ENCODE measurements at places on chromosomes 12 and 14. TPM values are rescaled to one million over a fixed set of nuclear protein-coding genes. Genes with fewer than 3 reads are reported as not detected.

Gene INHBC
- total RNA-seq = not detected

GRCh38 chr12:106801830-106802533, 27.5 kb downstream of the RIC8B start:
- no peak for DNase-seq
- no peak overlapping the region for H3K4me3 ChIP-seq
- H3K36me3 ChIP-seq = no peaks in the 10 kb centered on the region
- no peak overlapping the region for H3K27ac ChIP-seq

GRCh38 chr12:54956818-54957641, 27.5 kb downstream of the TESPA1 start:
- no peaks in the 10 kb centered on the region for H3K27me3 ChIP-seq
- H3K4me1 ChIP-seq = no peaks in the 10 kb centered on the region
- no peak for DNase-seq
- no peak overlapping the region for H3K4me3 ChIP-seq
- no peak overlapping the region for H3K27ac ChIP-seq

DNA sequence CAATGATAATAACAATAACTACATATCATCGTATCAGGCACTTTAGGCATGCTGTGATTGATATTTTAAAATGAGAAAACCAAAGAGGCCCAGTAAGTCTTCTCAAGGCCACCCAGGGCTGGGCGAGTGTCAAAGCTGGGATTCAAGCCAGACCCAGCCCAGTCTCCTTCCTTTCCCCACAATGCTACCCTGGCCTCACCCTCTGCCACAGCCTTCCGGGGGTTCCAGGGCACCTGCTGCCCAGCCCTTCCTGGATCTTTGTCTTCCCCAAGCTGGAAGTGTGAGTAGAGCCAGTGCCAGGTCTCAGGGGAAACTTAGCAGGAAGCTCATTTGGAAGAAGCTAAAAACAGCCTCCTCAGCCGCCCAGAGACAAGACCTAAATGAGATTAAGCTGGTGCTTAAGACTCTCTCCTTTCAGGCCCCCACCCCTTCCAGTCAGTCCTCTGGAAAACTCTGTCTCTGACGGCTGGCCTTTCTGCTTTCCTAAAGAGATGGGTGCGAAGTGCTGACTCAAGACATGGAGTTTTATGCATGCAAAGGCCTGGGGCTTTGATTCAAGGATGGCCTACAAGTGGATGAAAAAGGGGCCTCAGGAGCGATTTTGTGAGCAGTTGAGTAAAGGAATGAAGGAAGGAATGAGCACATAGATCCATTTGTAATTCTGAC, 184.2 kb downstream of the KCNA5 start:
- no peak overlapping the region for H3K27ac ChIP-seq
- no peaks in the 10 kb centered on the region for H3K36me3 ChIP-seq
- DNase-seq = no peak
- no peaks in the 10 kb centered on the region for H3K4me1 ChIP-seq

DNA sequence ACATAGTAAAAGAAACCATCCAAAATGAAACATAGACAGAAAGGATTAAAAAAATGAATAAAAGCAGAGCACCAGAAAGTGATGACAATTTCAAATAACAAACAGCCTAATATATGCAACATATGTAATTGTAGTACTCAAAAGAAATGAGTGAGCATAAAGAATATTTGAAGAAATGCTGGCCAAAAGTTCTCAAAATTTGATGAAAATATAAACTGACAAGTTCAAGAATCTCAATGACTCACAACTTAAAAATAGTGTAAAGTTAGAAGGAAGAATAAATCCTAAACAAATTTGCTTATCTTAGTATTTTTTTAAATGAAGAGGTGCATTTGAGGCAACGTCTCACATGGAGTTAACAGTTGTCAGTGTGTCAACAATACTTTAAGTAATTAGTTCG, 498.9 kb downstream of the SLC6A15 start:
- H3K27me3 ChIP-seq = no peaks in the 10 kb centered on the region
- no peak overlapping the region for H3K4me3 ChIP-seq
- no peak for DNase-seq
- no peaks in the 10 kb centered on the region for H3K4me1 ChIP-seq
- no peak overlapping the region for H3K27ac ChIP-seq

DNA sequence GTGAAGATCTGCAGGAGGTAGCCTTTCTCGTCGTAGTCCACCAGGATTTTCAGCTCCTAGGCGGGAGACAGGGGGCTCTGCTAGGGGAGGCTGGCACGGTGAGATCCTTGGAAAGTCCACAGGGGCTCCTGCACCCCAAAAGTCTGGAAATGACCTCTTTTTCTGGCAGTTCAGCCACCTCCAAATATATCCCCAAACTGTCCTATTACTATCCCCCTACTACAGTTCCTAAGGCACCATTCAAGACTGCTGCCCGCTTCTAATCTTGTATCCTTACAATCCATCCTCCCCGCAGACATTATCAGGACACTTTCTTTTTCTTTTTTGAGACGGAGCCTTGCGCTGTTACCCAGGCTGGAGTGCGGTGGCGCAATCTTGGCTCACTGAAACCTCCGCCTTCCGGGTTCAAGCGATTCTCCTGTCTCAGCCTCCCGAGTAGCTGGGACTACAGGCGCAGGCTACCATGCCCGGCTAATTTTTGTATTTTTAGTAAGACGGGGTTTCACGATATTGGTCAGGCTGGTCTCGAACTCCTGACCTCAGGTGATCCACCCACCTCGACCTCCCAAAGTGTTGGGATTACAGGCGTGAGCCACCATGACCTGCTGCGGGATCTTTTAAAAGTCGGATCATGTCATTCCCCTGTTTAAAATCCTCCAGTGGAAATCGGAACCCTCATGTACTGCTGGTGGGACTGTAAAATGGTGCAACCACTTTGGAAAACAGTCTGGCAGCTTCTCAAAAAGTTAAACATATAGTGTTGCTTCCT, 18.5 kb downstream of the HPD start:
- H3K4me3 ChIP-seq = peak overlapping the region; percentile 78
- peak overlapping the region; percentile 69 for H3K27ac ChIP-seq
- DNase-seq = no peak
- H3K36me3 ChIP-seq = no peaks in the 10 kb centered on the region
- no peaks in the 10 kb centered on the region for H3K27me3 ChIP-seq

Gene WNT1
- not detected for total RNA-seq

GRCh38 chr14:71198687-71199086, 291.4 kb downstream of the PCNX1 start:
- no peaks in the 10 kb centered on the region for H3K36me3 ChIP-seq
- no peaks in the 10 kb centered on the region for H3K4me1 ChIP-seq
- H3K27me3 ChIP-seq = no peaks in the 10 kb centered on the region
- DNase-seq = no peak
- H3K4me3 ChIP-seq = no peak overlapping the region

- H3K4me1 ChIP-seq = no peaks in the 10 kb centered on the region
- no peak overlapping the region for H3K27ac ChIP-seq
- no peak overlapping the region for H3K4me3 ChIP-seq
- H3K36me3 ChIP-seq = no peaks in the 10 kb centered on the region
- no peak for DNase-seq
- no peaks in the 10 kb centered on the region for H3K27me3 ChIP-seq
These were observed 37.5 kb downstream of the EMP1 start for GRCh38 chr12:13233830-13234641.

DNA sequence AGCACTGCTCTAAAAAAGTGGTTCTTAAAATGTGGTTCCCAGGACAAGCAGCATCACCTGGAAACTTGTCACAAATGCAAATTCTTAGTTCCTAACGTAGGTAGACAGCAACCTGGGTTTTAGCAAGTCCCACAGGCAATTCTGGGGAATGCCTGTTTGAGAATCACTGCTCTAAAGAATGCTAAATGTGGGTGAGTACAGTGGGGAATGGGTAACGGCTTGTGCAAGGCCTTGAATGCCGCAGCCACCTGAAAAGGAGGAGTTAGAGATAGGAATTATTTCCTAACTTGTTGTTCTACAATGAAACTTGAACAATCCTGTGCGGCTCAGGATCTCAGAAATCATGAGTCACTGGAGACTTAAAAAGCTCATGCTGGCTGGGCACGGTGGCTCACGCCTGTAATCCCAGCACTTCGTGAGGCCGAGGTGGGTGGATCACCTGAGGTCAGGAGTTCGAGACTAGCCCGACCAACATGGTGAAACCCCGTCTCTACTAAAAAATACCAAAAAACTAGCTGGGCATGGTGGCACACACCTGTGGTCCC, 34.9 kb downstream of the GNS start:
- no peak overlapping the region for H3K4me3 ChIP-seq
- H3K27ac ChIP-seq = no peak overlapping the region
- H3K36me3 ChIP-seq = peaks cover 26% of the 10 kb centered on the region
- H3K27me3 ChIP-seq = no peaks in the 10 kb centered on the region
- DNase-seq = no peak
- no peaks in the 10 kb centered on the region for H3K4me1 ChIP-seq

- no peaks in the 10 kb centered on the region for H3K36me3 ChIP-seq
- H3K4me1 ChIP-seq = no peaks in the 10 kb centered on the region
- H3K4me3 ChIP-seq = no peak overlapping the region
- H3K27me3 ChIP-seq = no peaks in the 10 kb centered on the region
- DNase-seq = no peak
- H3K27ac ChIP-seq = no peak overlapping the region
These were observed 508.5 kb downstream of the FOXG1 start for GRCh38 chr14:29274890-29275596.

Gene TAS2R7
- total RNA-seq = not detected

- H3K27me3 ChIP-seq = no peaks in the 10 kb centered on the region
- H3K27ac ChIP-seq = no peak overlapping the region
- H3K36me3 ChIP-seq = peaks cover 5% of the 10 kb centered on the region
- H3K4me1 ChIP-seq = peaks cover 32% of the 10 kb centered on the region
These were observed 7.9 kb downstream of the C2CD5 start for GRCh38 chr12:22536346-22536945.

Gene SPTB
- 5.6 TPM for total RNA-seq

GRCh38 chr14:100118396-100119011, 40.9 kb downstream of the DEGS2 start:
- no peaks in the 10 kb centered on the region for H3K36me3 ChIP-seq
- H3K27me3 ChIP-seq = no peaks in the 10 kb centered on the region
- no peak overlapping the region for H3K4me3 ChIP-seq
- H3K4me1 ChIP-seq = no peaks in the 10 kb centered on the region

DNA sequence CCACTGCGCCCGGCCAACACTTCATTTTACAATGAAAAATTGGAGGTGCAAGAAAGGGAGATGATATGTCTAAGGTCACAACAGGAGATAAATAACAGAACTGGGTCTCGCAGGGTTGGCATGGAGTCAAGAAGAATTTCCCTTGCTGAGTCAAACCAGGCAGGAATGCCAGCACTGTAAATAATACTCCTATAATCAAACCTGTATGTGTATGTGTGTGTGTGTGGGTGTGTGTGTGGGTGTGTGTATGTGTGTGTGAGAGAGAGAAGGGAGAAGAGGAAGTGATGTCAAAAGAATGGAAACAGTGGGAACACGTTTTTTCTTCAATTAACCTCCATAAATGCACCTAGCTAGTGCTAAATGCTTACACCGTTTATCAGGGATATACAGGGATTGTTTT, 70.4 kb downstream of the TMEM116 start:
- no peaks in the 10 kb centered on the region for H3K27me3 ChIP-seq
- H3K4me1 ChIP-seq = peaks cover 11% of the 10 kb centered on the region
- H3K36me3 ChIP-seq = no peaks in the 10 kb centered on the region
- no peak overlapping the region for H3K4me3 ChIP-seq
- DNase-seq = no peak
- no peak overlapping the region for H3K27ac ChIP-seq

GRCh38 chr12:122990961-122991622, 10.6 kb downstream of the ARL6IP4 start:
- H3K27ac ChIP-seq = no peak overlapping the region
- H3K36me3 ChIP-seq = peaks cover 7% of the 10 kb centered on the region
- H3K4me3 ChIP-seq = no peak overlapping the region
- H3K4me1 ChIP-seq = no peaks in the 10 kb centered on the region
- DNase-seq = no peak
- no peaks in the 10 kb centered on the region for H3K27me3 ChIP-seq

GRCh38 chr14:76698191-76698590, 63.1 kb upstream of the VASH1 start:
- no peaks in the 10 kb centered on the region for H3K27me3 ChIP-seq
- no peaks in the 10 kb centered on the region for H3K36me3 ChIP-seq
- peaks cover 43% of the 10 kb centered on the region for H3K4me1 ChIP-seq
- DNase-seq = no peak
- H3K27ac ChIP-seq = no peak overlapping the region

DNA sequence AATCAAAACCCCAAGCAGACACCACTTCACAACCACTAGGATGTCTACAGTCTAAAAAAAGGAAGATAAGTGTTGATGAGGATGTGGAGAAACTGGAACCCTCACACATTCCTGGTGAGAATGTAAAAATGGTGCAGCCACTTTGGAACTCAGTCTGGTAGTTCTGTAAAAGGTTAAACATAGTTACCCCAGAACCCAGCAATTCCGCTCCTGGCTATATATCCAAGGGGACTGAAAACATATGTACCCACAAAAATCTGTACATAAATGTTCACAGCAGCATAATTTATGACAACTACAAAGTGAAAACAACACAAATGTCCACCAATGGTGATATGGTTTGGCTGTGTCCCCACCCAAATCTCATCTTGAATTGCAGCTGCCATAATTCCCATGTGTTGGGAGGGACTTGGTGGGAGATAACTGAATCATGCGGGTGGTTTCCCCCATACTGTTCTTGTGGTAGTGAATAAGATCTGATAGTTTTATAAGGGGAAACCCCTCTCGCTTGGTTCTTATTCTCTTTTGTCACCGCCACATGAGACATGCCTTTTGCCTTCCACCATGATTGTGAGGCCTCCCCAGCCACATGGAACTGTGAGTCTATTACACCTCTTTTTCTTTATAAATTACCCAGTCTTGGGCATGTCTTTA, 46.8 kb downstream of the PRKAB1 start:
- no peaks in the 10 kb centered on the region for H3K27me3 ChIP-seq
- H3K27ac ChIP-seq = no peak overlapping the region
- no peak overlapping the region for H3K4me3 ChIP-seq
- H3K4me1 ChIP-seq = no peaks in the 10 kb centered on the region
- H3K36me3 ChIP-seq = no peaks in the 10 kb centered on the region

- no peak overlapping the region for H3K27ac ChIP-seq
- no peak overlapping the region for H3K4me3 ChIP-seq
- H3K27me3 ChIP-seq = no peaks in the 10 kb centered on the region
- no peaks in the 10 kb centered on the region for H3K36me3 ChIP-seq
- H3K4me1 ChIP-seq = no peaks in the 10 kb centered on the region
- DNase-seq = no peak
These were observed 21.7 kb downstream of the TAOK3 start for GRCh38 chr12:118350908-118351559.

- peaks cover 50% of the 10 kb centered on the region for H3K36me3 ChIP-seq
- peak overlapping the region; percentile 15 for H3K4me3 ChIP-seq
- peak; percentile 82 for DNase-seq
- peaks cover 37% of the 10 kb centered on the region for H3K4me1 ChIP-seq
These were observed 65.0 kb downstream of the RFLNA start for GRCh38 chr12:124359671-124360581.

Data from thoracic aorta (tissue), 2 donors.